ENCODE measurements at places on chromosomes 1 and 21.
A peak's percentile ranks its signal among the peaks of the same experiment; 100 is the strongest.

DNA sequence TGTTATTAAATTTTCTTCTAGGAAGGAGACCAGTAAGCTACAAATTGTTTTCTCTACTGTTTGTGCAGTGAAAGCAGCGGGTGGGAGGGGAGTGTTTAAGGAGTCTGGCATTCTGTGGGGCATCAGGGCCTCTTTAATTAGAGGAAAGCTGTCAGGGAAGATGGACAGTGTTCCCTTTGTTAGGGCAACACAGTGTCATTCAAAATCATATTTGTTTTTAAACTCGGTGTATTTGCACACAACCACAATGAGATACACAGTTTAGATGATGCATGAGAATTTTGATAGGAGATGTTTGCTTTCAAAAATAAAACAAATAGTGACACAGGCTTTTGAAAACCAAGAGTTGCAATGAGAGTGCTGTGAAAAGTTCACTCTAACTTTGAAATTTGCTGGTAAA lies 15.1 kb upstream of the ST6GALNAC3 start:
- DNase-seq = no peak

DNA sequence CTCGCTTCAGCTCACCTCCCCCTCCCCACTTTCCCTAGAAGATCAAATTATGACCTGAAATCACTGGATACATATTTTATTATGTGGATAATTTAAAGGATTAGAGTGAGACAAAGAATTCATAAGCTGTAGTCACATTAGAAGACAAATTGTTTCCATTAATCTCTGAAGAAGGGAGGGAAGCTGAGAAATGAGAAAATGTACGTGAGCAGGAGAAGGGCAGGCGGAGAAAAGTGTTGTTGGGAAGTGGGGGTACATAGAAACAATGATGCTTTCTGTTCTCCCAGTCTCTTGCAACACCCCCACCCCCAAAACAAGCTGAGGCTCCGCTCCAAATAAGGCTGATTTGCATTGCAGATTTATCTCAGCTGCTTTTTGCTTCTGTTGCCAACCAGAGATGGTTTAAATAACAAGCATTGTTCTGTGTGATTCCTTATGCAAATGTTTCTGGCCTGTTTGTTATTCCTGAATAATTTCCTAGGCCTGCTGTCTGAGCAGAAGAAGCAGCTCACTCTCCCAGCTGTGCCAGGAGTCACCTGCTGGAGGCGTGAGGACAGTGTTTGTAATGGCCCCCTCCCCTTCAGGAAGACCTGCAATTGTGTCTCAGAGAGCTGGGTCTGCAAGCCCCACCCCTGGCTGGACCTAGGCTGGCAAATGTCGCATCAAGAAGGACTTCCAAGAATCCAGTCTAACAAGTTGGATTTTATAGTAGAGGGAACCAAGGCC lies 121.8 kb upstream of the TNR start:
- no peak for DNase-seq

- no peak for DNase-seq
Observed at GRCh38 chr1:204282761-204283221, 69.0 kb upstream of the GOLT1A start.

- DNase-seq = no peak
Observed at GRCh38 chr1:96233422-96233821, 488.2 kb upstream of the PTBP2 start.

- no peak for DNase-seq
Observed at GRCh38 chr21:42220138-42220701, 1.3 kb downstream of the ABCG1 start.

DNA sequence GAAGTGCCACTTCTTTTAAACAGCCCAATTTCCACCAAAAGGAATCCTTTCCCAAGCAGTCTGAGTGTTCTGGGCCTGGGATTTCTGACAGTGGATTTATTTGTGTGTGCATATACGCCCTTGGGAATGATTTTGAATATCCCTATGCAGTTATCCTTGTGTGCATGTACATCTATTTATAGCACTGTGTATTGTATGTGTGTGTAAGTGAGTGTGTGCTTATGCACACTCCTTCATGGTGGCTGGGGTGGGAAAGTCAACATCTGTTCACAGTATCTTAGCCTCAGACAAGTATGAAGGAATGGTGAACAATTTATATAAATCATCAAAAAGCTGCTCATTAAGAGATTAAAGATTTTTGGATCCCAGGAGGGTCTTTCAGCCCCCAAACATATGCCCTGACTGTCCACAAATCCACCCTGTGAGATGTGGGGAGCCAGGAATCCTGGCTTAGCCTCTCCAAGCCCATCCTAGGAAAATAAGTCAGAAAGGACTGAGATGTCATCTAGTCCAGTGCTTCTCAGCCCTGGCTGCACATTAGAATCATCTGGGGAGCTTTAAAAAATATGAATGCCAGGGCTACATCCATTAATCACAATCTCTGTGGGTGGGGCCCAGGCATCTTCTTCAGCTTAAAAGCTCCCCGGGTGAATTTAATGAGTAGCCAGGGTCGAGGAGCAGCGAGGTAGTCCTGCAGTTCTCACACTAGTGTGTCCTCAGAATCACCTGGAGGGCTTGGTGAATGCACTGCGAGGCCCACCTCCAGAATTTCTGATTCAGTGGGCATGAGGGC lies 101.4 kb downstream of the PLXNA2 start:
- DNase-seq = no peak

- no peak for DNase-seq
Observed at GRCh38 chr1:178407655-178408054, 89.1 kb downstream of the CLEC20A start.

GRCh38 chr1:41632781-41633575 lies 148.5 kb upstream of the EDN2 start:
- no peak for DNase-seq

GRCh38 chr1:61348025-61348665 lies 265.8 kb downstream of the NFIA start:
- no peak for DNase-seq

GRCh38 chr1:80170811-80171485 lies 1164.4 kb upstream of the ADGRL4 start:
- no peak for DNase-seq

DNA sequence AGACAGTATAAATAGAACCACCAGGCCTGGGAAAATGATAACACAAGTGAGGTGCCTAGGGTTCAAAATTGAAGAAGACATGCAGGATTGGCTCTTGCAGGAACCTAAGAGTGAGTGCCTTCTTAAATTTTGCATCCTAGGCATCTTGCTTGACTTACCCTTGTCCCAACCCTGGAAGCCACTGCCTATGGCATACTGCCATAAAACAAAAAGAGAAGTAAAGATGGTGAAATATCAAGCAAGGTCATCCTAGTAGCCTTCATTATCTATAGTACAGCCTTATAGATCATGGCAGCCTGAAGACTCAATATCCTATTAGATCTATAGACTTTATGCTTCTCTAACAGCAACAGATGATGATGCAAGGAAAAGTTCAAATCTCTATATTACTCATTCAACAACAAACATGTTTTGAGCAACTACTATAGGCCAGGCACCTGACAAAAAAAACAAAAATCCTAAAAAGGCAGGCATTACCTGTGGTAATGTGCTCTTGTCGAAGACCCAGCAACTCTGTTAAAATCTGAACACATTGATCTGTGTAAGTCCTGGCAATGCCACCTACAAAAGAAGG lies 6.3 kb downstream of the AP4B1 start:
- no peak for DNase-seq

GRCh38 chr1:152783095-152783494 lies 3.0 kb upstream of the LCE1E start:
- no peak for DNase-seq

DNA sequence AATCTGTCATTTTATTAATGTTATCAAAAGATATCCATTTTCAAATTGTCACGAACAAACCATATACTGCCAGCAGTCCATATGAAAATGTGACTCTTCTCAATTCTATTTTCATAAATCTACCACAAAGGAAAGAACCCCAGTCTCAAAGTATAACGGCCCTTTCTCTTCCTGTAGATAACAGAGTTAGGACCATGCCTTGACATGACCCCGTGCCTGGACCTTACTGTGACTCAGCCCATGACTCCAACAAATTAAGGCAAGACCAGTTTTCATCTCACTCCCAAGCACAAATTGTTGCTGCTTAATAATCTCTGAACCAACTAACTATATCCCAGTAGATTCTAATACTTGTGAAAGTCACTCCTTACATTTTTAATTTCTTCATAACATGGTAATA lies 124.4 kb upstream of the NFIA start:
- DNase-seq = no peak

DNA sequence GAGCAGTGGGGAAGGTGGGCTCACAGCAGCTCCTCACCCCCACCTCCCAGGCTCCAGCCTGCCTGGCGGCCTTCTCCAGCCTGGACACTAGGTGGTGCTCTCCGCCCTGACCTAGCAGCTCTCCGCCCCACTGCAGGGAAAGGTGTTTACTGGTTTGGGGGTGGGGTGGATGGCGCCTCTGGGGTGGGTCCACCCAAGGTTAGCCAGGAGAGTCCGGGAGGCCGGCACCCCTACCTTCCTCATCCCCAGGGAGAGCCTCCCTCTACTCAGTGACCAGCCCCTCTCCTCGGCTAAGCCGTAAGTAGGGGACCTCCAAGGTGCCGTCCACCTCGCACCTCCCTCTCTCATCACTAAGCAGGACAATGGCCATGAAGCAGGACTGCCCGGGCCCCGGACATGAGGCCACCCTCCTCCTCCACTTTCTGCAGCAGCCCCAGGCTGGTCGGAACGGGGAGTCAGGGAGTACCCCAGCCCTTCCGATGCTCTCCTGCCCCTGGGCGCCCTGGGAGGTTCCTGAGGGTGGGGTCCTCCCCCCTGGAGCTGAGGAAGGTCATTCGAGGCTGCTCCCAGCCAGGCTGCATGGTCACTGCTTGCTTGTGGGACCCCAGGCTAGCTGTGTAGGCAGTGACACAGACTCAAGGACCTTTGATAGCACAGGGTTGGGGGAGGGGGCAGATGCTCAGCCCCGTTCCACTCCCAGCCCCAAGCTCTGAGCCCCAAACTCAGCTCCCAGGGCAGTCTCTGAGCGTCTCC lies 101.4 kb upstream of the VAMP3 start:
- DNase-seq = no peak

- DNase-seq = peak; percentile 61
Observed at GRCh38 chr1:41537788-41538351, 53.4 kb upstream of the EDN2 start.

DNA sequence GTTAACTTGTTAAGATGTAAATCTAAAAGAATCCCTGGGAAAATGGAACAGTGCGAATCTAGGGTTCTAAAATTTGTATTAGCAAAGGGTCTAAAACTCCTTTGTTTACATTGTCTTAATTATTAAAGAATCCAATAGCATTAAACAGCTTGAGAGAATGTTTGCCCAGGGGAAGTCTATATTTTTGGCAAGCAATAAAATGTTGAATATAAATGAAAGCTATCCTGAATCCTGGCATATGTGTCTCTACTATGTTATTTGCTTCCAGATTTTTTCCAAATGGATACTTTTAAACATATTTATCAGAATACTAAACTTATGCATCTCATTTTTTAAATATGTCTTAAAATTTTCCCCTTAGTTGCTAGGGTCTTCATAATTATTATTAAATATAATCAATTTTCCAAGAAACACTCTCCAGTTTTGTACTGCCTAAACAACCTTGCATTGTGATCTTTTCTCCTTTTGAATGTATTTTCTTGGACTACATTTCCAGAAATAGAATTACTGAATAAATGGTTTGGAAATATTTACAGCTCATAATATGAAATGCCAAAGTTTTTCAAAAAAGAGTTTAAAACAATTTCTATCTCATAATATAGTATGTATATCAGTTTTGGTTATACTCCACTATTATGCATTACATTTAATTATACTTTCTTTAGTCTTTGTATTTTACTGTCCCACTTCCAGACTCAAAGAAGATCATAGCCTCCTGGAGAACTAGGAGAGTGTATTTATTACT lies 304.8 kb downstream of the USP25 start:
- DNase-seq = no peak

- DNase-seq = no peak
Observed at GRCh38 chr1:59412718-59413326, 115.9 kb downstream of the FGGY start.

- DNase-seq = no peak
Observed at GRCh38 chr1:192914092-192914491, 105.3 kb downstream of the RGS2 start.

- DNase-seq = no peak
Observed at GRCh38 chr1:172351754-172352161, 68.7 kb upstream of the C1orf105 start.

GRCh38 chr1:200899451-200899915 lies 4.8 kb downstream of the INAVA start:
- DNase-seq = no peak

GRCh38 chr1:67019600-67020136 lies 34.3 kb downstream of the SLC35D1 start:
- no peak for DNase-seq

DNA sequence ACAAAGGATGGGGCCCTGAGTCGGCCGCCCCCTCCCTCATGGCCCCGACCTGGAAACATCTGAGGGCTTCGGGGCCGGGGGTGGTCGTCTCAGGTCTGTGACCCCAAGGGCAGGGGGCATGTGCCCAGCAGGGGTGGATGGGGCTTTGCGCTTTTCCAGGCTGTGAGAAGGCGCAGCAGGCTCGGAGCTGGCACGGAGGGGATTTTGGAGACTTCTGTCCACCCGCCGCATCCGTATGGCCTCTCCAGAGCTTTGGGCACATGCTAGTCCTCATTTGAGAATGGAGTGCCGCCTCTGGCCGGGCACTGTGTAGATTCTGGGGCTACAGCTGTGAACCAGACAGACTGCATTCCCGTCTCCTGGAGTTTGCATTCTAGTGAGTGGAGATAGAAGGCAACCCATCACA lies 66.1 kb upstream of the WNT4 start:
- no peak for DNase-seq

- DNase-seq = no peak
Observed at GRCh38 chr21:45931397-45931969, 50.1 kb upstream of the COL6A1 start.

GRCh38 chr1:214377886-214378285 lies 96.9 kb downstream of the SMYD2 start:
- no peak for DNase-seq

DNA sequence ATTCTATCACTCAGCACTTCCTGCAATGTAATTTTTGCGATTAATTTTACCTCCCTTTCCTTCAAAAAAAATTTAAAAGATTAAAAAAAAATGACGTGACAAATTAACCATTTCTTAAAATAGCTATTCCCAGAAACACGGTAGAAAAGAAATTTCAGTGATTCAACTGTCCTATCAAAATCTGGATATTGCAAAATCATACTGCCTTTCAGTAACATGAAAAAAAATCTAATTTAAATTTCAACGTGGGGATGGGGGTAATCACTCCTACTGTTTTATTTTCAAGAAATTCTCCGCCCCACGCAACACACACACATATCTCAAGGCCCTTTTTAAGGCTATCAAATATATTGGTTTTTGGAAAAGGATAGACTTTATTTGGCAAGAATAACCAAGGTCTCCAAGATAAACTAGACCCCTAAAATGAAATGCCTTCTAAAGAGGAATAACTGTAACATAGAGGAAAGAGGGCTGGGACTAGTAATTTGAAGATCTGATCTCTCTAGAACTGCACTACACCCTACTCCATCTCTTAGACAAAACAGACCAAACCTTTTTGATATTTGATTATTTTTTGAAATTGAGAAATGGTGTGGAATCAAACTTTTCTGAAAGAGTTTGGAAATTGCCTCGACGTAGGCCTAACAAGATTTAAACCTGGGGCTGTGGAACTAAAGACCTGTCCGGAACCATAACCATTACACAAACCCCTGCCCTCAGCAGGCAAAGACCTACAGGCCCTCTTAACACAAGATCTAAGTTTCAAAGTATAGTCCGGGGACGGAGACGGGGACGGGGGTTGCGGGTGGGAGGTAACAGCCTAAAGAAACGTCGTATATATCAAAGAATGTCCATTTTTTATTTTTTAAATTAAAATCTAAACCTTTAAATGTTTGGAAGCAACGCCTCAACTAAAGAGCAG lies 941 bp downstream of the ARNT start:
- no peak for DNase-seq

- no peak for DNase-seq
Observed at GRCh38 chr1:206846487-206846886, 18.9 kb upstream of the IL20 start.
